ENCODE measurements at places on chromosomes 7 and 10. TPM values are rescaled to one million over a fixed set of nuclear protein-coding genes. Genes with fewer than 3 reads are reported as not detected.

DNA sequence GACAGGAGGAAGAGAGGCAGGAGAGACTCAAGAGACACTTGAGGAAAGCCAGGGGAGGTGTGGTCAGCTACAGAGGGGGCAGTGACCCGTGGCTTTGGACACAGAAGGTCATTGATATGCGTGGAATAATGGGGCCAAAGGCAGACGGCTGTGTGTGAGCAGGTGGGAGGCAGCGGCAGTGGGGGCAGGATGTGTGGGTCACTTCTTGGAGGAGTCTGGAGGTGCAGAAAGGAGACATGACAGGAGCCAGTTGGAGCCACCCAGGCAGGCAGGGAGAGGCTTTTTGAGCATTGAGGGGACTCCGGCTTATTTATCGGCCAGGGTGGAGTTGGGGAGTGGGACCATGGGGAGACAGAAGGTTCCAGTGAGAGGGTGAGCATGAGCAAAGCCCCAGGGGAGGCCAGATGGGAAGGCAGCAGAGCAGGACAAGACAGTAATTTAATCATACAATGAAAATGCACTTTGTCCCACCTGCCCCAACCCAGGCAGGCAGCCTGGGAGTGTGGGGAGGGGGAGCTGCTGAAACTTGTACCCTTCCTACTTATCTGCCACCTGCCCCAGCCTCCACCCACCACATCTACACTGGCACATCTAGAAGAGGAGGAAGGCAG, 5.0 kb downstream of the LDB3 start:
- H3K27ac ChIP-seq, result no peak overlapping the region
- no peak overlapping the region for H3K4me3 ChIP-seq
- DNase-seq, result no peak
- no peaks in the 10 kb centered on the region for H3K36me3 ChIP-seq
- H3K27me3 ChIP-seq, result peaks cover 53% of the 10 kb centered on the region
- H3K4me1 ChIP-seq, result no peaks in the 10 kb centered on the region

HOXA3 gene
- total RNA-seq, result 2.1 TPM

RBM48 gene
- 12.2 TPM for total RNA-seq

GRCh38 chr7:53657586-53657985, 622.2 kb downstream of the POM121L12 start:
- H3K27me3 ChIP-seq, result no peaks in the 10 kb centered on the region
- no peaks in the 10 kb centered on the region for H3K36me3 ChIP-seq
- no peak for DNase-seq
- H3K4me1 ChIP-seq, result no peaks in the 10 kb centered on the region

DNA sequence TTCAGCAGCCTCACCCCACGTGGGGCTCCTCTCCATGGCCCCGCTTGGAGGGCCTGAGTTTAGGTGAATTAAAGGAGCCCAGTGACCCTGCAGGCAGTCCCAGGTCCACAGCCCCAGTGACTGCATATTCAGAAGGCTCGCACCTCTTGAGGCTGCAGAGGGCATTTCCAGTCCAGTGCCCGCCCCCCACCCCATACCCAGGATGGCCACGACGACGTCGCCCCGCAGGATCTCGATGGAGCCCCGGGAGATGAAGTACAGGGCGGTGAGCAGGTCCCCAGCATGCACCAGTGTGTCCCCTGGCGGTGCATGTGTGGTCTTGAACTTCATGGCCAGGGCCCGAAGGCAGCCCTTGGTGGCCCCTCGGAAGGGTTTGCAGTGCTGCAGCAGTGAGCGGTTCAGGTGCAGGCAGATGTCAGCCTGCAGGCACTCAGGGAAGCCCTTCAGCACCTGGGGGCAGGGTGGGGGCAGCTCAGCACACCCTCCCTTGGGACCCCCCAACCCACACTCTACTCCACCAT, 28.1 kb downstream of the KCNH2 start:
- no peak for DNase-seq
- no peaks in the 10 kb centered on the region for H3K36me3 ChIP-seq
- H3K4me3 ChIP-seq, result no peak overlapping the region
- no peak overlapping the region for H3K27ac ChIP-seq
- H3K27me3 ChIP-seq, result peaks cover 52% of the 10 kb centered on the region
- no peaks in the 10 kb centered on the region for H3K4me1 ChIP-seq

RADIL gene
- total RNA-seq, result 0.52 TPM

CDNF gene
- total RNA-seq, result 0.38 TPM

PAX2 gene
- total RNA-seq, result not detected

DNA sequence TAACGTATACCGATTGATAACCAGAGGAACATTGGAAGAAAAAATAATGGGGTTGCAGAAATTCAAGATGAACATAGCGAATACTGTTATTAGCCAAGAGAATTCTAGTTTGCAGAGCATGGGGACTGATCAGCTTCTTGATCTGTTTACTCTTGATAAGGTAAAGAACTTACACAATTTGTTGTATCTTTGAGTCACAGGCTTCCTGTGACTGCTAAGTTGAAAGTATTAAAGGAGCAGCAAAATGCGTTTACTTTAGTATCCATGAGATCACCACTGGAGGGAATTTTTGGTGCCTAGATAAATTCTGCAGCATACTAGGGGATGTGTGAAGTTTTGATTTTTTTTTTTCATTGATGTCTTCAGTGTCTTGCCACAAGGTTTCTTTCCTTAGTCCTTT, 103.6 kb downstream of the BTAF1 start:
- H3K36me3 ChIP-seq, result peaks cover 76% of the 10 kb centered on the region
- H3K27ac ChIP-seq, result no peak overlapping the region
- H3K4me3 ChIP-seq, result no peak overlapping the region
- no peaks in the 10 kb centered on the region for H3K27me3 ChIP-seq
- peak; percentile 38 for DNase-seq
- H3K4me1 ChIP-seq, result peaks cover 12% of the 10 kb centered on the region

EFCAB10 gene
- total RNA-seq, result 0.40 TPM

DNA sequence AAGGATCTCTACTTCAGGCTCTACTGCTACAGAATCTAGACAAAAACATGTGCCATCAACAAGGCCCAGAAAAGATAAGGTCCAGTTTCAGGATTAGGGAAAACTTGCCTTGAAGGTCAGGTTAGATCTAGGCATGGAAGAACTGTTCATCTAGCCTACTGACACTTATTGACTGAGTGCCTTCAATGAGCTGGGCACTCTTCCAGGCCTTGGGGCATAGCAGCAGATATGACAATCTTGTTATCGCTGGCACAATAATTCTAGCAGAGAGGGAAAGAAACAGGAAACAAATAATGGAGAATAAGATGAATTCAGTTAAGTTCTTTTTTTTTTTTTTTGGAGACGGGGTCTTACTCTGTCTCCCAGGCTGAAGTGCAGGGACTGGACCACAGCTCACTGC, 71.6 kb downstream of the ADCYAP1R1 start:
- H3K27me3 ChIP-seq, result 0 out of 3 replicates have a peak, but pooled peaks cover 3% of the 10 kb centered on the region
- no peak for DNase-seq
- no peaks in the 10 kb centered on the region for H3K4me1 ChIP-seq
- H3K4me3 ChIP-seq, result no peak overlapping the region
- no peaks in the 10 kb centered on the region for H3K36me3 ChIP-seq

GRCh38 chr7:137944168-137944567, 57.7 kb downstream of the CREB3L2 start:
- peaks cover 96% of the 10 kb centered on the region for H3K4me1 ChIP-seq
- H3K36me3 ChIP-seq, result peaks cover 18% of the 10 kb centered on the region
- no peaks in the 10 kb centered on the region for H3K27me3 ChIP-seq
- no peak overlapping the region for H3K4me3 ChIP-seq

DNA sequence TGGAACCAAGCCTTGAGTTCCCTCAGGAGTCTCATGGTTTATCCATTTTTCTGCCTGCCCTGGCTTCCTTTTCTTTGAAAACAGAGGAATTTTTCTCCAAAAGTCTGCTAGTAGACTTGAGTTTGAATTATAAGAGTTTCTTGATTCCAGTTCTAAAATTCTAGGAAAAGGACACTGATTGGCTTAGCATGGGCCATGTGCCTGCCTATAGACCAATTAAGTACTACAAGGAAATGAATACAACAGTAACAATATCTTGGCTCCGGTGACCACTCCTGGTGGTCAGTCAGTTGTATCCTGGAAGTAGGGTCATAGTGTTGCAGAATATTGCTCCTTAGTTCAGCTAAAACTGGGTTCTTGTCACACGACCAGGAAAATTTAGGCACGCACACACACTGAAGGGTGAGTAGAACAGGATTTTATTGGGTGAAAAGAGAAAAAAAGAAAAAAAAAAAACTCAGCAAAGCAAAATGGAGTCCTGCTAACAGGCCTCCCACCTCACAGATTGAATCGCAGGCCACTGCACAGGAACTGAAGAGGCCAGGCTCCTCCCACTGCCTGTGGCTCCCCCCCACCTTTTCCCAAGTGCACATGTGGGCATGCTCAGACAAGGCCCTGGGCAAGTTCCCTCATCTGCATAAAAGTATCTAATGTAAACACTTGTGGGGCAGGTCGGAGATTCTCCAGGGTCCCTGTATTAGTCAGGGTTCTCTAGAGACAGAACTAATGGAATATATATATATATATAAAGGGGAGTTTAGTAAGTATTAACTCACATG, 155.1 kb downstream of the LYZL1 start:
- peak overlapping the region; percentile 58 for H3K27ac ChIP-seq
- H3K27me3 ChIP-seq, result no peaks in the 10 kb centered on the region
- peaks cover 3% of the 10 kb centered on the region for H3K36me3 ChIP-seq
- H3K4me3 ChIP-seq, result no peak overlapping the region
- DNase-seq, result peak; percentile 50

Data from HepG2 (cell line).